Activated T-cell treated with anti-CD3 and anti-CD28 coated beads, Interleukin-2, amount 50 U/mL, for 4 hours (primary cell): ENCODE measurements at places on chromosomes 4 and X.

GRCh38 chrX:71606536-71607216 is 11.6 kb downstream of the CXCR3 start:
- no peak for DNase-seq

DNA sequence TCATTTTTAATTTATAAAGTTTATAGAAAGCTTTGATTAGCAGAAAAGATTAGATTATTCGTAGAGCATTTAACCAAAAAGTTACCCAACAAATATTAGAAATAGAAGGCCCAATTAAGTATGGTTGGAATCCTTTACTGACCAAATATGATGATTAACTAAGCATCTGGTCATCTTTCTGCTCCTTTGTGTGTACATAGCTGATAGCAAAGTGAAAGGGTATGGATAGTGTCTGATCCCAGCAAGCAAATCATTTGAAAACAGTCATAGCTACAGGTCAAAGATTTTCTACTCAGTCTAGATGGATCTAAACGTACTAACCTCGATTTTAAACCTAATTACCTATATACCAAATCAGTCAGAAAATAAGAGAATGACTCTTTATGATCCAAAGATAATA is 7.3 kb upstream of the MAB21L2 start:
- no peak for DNase-seq

GRCh38 chr4:27009539-27009938 is 148.9 kb downstream of the STIM2 start:
- no peak for DNase-seq

DNA sequence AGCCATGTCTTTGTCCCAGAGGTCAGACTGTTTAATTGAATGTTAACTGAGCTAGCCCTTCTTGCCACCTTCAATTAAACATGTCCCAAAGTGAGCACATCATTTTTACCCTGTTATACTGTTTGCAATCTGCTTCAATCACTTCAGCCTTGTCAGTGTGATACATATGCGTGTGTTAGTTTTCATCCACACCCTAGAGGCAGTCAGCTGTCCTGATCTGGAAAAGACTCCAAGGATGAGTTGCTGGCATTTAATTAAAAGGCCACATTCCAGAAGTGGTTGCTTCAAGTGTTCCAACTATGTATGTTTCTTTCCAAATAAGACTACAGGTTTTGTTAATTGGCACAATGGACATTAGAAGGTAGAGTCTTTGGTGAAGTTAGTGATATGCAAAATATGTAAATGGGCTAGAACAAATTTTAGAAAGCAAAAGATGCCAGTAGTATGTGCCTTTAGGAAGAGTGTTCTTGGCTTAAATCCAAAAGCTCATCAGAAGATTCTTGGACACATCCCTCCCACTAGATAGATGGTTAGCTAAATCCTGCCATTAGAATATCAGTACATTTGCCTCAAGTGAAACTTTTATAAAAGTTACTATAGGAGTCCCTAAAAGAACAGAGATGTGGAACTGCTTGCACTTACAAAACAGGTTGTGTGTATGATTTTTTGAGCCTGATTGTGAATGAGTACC is 79.5 kb upstream of the SLIT2 start:
- no peak for DNase-seq

GRCh38 chr4:55359397-55359916 is 13.4 kb downstream of the SRD5A3 start:
- DNase-seq = no peak

- no peak for DNase-seq
Measured at GRCh38 chr4:126851391-126851790, 781.4 kb upstream of the INTU start.

DNA sequence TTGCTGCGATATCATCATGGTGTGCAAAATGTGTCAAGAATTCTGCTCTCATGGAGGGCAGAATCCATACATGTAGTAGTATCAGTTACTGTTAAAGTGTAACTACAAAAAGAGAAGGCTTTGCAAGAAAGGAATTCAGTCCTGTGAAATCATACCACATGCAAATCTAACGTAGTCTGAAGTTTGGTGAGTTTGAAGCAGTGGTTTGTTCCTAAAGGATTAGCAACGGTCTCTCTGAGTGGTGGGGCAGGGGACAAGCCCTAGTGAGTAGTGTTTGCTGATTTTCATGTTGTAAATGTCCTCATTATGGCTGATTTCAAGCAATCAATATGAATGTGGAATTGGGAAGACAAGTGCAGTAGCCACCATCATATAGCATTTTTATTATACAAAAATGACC is 47.1 kb upstream of the CLNK start:
- DNase-seq = no peak

- no peak for DNase-seq
Measured at GRCh38 chrX:6383917-6384316, 151.0 kb downstream of the VCX3A start.

DNA sequence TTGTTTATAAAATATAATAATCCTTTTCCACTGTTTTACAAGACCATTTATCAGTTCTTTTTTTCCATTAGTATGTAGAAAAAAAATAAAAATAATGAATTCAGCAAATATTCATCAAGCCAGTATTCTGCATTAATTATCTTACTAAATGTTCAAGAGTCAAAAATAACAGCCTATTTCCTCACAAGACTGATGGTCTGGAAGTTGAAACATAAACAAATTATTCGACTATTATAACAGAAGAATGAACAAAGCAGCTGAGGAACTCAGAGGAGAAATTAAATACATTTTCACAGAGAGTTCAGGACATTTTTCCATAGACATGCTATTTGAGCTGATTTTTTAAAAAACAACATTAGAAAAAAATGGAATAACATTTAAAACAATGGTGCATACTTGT is 2594.8 kb downstream of the ARAP2 start:
- DNase-seq = no peak

- DNase-seq = no peak
Measured at GRCh38 chr4:147969573-147970385, 237.9 kb downstream of the ARHGAP10 start.

GRCh38 chr4:162837241-162837640 is 329.4 kb downstream of the NAF1 start:
- DNase-seq = no peak

GRCh38 chr4:61445374-61446063 is 245.4 kb downstream of the ADGRL3 start:
- DNase-seq = no peak

GRCh38 chr4:10949039-10949733 is 264.6 kb upstream of the CLNK start:
- no peak for DNase-seq

DNA sequence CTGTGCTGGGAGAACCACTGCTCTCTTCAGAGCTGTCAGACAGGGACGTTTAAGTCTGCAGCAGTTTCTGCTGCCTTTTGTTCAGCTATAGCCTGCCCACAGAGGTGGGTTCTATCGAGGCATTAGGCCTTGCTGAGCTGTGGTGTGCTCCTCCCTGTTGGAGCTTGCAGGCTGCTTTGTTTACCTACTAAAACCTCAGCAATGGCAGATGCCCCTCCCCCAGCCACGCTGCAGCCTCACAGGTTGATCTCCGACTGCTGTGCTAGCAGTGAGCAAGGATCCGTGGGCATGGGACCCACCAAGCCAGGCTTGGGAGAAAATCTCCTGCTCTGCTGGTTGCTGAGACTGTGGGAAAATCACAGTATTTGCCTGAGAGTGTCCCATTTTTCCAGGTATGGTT is 133.8 kb upstream of the UBQLN2 start:
- no peak for DNase-seq

DNA sequence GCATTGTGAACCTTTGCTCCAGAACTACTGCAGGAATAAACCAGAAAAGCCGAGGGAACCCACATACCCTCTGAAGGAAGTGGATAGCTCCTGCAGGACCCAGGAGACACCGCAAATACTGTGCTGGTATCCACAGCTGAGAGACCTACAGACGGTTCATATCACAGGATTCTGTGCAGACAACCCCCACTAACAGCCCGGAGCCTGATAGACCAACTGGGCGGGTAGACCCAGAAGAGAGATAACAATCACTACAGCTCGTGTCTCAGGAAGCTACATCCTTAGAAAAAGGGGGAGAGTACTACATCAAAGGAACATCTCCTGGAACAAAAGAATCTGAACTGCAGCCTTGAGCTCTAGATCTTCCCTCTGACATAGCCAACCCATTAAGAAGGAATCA is 150.8 kb downstream of the FRAS1 start:
- DNase-seq = no peak

- DNase-seq = peak; percentile 56
Measured at GRCh38 chr4:48017108-48017571, 568 bp downstream of the NIPAL1 start.

GRCh38 chrX:47566841-47567240 is 5.8 kb downstream of the ARAF start:
- no peak for DNase-seq

- DNase-seq = no peak
Measured at GRCh38 chr4:32042486-32043247, 1322.5 kb downstream of the PCDH7 start.

- DNase-seq = no peak
Measured at GRCh38 chrX:16136080-16136479, 12.7 kb downstream of the GRPR start.

DNA sequence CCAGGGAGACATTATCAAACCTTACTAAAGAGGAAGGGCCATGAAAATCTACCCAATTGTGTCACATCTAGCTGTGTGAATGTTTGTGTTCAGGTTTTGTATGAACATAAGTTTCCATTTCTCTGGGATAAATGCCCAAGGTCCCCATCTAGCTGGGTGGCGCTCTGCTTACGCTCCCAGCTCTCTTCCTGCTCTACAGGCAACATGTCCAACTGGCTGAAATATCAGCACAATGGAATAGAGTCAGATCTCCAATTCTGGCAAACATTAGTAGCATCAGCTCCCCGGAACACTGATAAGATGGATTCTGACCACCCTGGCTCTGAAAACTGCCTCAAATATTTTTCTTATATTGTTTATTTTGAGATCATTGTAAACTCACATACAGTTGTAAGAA is 74.8 kb downstream of the IRF2 start:
- no peak for DNase-seq

DNA sequence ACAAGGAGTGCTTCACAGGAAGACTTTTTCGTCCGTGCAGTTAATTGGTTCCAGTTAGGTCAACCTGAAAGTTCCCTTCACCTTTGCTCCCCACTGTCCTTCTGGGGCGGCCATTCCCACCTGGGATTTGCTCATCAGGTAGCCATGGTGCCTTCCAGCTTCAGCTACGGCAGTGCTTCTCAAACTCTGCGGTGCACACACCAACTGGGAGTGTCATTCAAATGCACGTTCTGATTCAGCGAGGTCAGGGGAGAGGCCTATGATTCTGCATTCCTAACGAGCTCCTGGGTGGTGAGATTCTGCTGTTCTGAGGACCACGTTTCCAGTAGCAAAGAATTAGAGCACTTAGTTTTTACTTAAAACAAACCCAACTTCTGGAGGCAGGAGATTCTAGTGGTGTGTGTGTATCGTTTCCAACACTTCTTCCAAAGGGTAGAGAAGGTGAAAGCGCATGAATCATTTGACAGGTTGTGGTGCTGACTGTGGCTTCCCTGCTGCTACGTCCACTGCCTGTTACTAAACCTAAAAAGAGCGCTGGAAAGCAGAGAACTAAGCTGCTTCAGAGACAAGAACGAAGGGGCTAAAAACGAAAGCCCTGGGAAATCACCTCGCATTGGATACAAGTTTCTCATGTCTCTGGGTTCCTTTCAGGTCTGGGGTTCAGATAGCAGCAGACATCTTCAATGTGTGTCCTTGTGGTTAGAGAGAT is 4.7 kb upstream of the HELT start:
- no peak for DNase-seq

DNA sequence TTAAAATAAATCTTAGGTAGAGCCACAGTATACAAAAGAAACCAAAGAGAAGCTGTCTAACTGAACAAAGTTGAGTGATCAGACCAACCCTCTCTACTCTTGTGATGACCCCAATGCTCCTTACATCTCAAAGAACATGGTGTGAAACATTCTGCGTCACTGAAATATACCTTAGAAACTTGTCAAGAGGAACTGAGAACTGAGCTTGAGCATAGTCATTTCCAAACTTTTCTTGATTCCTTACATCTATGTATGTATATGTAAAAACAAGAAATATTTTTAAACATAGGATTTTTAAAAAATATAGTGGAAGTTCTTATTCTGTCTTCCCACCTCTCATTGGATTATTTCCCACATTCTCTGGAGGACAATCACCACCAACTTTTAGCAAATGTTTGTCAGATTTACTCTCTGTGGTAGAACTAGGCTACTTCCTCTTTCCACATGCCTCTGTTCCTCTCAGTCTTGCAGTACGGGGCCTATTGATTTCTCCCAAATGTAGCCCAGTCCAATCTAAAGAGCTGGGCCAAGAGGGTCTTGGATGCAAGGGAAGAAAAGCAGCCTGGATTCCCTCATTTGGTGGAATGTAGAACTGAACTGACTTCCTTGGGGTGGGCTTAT is 98.2 kb upstream of the HHIP start:
- DNase-seq = no peak

DNA sequence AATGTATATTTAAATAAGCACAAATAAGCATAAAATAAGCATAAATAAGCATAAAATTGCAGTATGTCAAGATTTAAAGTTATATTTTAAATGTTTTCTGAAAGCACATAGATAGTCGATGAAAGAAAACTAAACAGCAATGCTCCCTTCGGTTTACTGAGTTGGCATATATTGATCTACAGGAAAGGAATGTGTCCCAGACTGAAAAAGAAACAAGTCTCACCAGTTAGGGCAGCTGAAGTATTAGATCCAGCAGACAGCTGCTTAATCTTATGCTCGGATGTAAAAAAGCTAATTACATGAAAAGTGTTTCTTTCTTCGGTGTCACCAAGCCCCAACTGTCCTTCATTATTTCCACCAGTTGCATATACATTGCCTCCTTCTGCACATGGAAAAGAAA is 8.7 kb downstream of the RPGR start:
- no peak for DNase-seq

DNA sequence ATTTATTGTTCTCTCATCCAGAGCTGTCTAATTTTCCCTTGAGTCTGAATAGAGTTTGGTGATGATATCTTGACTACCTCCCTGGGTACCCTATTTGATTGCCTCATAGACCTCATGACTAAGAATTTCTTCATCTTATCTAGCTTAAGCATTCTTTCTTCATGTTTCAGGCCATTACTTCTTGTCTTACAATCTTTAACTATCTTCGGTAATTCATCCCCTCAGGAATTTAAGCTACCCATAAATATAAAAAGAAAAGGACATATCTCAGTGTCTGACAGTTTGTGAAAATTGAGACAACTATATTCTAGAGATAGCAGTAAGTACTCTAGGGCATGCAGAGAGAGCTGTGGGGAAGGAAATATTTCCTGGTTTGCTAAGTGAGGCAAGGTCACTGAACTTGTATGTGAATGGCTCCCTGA is 466.1 kb upstream of the GRID2 start:
- no peak for DNase-seq

GRCh38 chr4:13910556-13910955 is 283.0 kb upstream of the BOD1L1 start:
- DNase-seq = no peak

DNA sequence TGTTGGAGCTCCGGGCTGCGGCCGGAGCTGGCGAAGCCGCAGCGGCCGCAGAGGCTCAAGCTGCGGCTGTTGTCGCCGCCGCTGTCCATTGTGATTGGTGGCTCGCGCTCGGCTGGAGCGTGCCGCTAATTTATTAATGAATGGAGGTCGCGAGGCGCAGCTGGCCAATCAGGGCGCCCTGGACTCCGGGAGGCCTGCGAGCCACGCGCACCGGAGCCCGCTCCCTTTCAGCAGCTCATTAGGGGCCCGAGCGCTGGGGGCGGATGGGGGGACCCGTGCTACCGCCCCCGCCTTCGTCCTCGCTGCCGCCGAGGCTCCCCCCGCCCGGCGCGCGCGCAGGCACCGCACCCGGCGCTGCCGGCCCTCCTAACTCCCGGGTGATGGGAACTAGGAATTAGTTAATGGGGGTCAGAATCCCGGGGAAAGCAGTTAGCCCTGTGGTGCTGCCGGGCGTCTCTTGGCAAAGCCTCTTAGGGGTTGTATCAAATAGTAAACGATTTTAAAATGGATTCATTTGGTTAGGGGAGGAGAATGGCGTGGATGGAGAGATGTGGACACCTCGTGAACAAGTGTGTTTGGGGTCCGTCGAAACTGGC is 589 bp upstream of the NEUROG2 start:
- no peak for DNase-seq
